ENCODE measurements at places on chromosomes 13 and 19.

DNA sequence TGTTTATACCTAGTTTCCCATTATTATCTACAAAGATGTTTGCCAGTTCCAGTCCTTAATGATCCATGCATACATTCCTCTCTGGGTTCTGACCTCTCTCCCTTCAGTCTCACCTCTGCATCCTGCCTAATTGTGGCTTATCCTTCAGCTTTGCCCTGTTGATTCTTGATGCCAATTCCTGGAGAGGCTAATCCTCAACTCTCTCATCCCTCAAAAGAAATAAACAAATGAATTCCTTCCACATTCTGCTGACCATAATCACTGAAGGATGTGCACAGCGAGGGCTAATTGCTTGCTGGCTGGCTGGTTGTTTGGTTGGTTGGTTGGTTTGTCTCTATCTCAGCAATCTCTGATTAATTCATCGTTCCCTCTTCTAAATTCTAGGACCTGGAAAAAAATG lies 113.8 kb downstream of the IRS2 start:
- H3K36me3 ChIP-seq, result peaks cover 6% of the 10 kb centered on the region
- DNase-seq, result no peak
- H3K4me3 ChIP-seq, result no peak overlapping the region
- H3K4me1 ChIP-seq, result no peaks in the 10 kb centered on the region
- H3K27me3 ChIP-seq, result peaks cover 26% of the 10 kb centered on the region

- no peaks in the 10 kb centered on the region for H3K4me1 ChIP-seq
- no peak for DNase-seq
Observed at GRCh38 chr19:37389234-37389633, 18.3 kb downstream of the ZNF527 start.

- H3K4me1 ChIP-seq, result no peaks in the 10 kb centered on the region
- H3K4me3 ChIP-seq, result no peak overlapping the region
- peaks cover 5% of the 10 kb centered on the region for H3K27me3 ChIP-seq
- peaks cover 4% of the 10 kb centered on the region for H3K36me3 ChIP-seq
Observed at GRCh38 chr19:5542665-5543064, 25.1 kb downstream of the TINCR start.

GRCh38 chr19:51576850-51577249 lies 5.8 kb downstream of the ZNF175 start:
- H3K36me3 ChIP-seq, result peaks cover 3% of the 10 kb centered on the region
- no peak for DNase-seq
- H3K4me1 ChIP-seq, result peaks cover 10% of the 10 kb centered on the region
- H3K4me3 ChIP-seq, result no peak overlapping the region
- H3K27ac ChIP-seq, result no peak overlapping the region
- no peaks in the 10 kb centered on the region for H3K27me3 ChIP-seq

GRCh38 chr19:12098040-12098439 lies 33.5 kb downstream of the ZNF844 start:
- H3K4me3 ChIP-seq, result no peak overlapping the region
- peaks cover 4% of the 10 kb centered on the region for H3K27me3 ChIP-seq
- no peak overlapping the region for H3K27ac ChIP-seq
- DNase-seq, result no peak
- peaks cover 2% of the 10 kb centered on the region for H3K36me3 ChIP-seq

All from T-helper 17 cell (primary cell).